AML-193 (cell line): ENCODE measurements at places on chromosomes 11 and 22.

DNA sequence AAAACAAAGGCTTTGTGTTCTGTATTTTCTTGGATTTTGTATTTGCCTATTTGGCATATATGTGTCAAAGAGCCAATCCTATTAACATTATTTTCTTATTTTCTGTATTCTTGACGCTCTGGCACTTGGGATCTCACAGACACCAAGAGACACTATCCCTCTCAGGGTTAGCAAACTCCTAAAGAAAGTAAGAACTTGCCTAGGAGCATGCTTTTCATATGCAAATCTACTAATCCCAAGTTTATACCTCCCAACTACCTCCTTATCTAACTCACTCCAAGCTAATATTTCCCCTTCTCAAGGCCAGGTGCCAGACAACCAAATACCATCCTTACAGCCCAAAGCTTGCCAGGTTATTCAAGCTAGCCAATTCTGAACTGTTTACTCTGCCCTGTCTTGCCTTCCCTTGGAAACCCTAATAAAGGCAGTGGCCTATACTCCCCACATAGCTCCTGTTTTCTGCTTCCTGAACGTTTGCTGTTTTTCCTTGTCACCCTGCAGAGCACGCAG lies 455.4 kb upstream of the ANO3 start:
- DNase-seq, result no peak

DNA sequence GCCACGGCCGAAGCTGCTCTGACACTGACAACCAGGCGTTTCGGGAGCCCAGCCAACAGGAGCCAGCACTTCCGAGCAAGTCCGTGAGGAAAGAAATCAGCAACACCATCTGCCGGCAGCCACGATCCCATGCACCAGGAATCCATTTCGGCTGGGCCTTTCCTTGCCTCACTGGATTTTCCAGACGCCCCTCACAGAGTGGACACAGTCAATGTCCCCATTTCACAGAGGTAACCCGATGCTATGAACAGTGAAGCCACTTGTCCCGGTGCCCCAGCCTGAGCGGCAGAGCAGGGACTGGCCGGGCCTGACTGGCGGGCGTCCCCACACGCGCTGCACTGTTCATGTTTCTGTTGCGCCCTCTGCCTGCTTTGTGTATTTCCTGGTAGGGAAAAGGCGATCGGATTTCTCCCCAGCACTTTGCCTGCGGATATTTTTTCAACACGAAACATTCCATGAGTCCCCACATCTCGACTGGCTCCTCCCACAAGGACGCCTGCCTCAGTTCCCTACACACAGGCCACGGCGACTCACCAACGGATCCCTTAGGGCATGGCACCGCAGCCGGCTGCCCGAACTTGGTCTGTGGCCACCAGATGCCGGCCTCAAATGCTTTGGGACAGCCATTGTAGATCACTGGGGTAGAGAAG lies 55.3 kb downstream of the TRMU start:
- no peak for DNase-seq

GRCh38 chr11:70247710-70248072 lies 22.8 kb upstream of the PPFIA1 start:
- DNase-seq, result no peak

- no peak for DNase-seq
Observed at GRCh38 chr22:26161746-26162145, 7.5 kb upstream of the SEZ6L start.

- DNase-seq, result no peak
Observed at GRCh38 chr11:130001461-130002351, 929 bp downstream of the PRDM10 start.

DNA sequence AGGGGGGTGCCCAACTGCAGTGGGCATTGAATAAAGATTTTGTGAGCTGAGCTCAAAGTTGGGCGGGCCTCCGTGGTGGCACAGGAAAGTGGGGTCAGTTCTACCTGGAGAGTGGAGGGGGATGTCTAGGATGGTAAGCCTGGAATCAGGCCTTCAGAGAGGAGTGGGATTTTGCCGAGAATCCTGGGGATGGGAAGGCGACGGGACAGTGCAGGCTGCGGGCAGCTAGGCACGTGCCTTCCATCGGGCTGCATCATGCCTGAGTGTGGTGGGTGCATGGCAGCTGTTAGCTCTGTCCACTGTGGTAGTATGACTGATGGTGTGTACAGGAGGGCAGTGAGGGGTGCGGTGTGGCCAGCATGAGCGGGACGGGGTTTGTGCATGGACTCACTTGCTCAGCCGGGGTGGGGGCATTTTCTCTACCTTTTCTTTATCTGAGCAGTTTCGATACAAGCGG lies 3.6 kb downstream of the SHANK3 start:
- DNase-seq, result no peak

GRCh38 chr11:6452219-6452618 lies 11.4 kb upstream of the HPX start:
- DNase-seq, result no peak

DNA sequence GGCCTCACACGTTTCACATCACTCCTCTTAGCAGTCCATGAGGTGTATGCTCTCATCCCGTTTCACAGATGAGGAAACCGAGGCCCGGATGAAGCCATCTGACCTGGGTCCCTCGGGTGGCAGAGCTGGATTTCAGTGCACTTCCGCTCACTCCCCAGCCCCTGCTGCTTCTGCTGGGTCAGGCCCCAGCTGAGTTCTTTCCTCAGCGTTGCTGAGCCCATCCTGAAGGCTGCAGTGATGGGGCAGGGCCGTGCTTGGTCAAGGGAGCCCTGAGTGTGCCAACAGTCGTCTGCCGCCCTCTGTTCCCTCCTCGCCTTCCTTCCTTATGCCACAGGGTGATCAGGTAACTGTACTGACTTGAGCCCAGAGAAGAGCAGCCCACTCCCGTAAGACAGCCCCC lies 12.1 kb downstream of the TRMU start:
- DNase-seq, result no peak

- DNase-seq, result no peak
Observed at GRCh38 chr11:101397979-101398378, 185.8 kb downstream of the TRPC6 start.

- DNase-seq, result no peak
Observed at GRCh38 chr11:121329781-121330395, 37.3 kb downstream of the SC5D start.

GRCh38 chr11:123301013-123301591 lies 106.1 kb upstream of the CLMP start:
- peak; percentile 43 for DNase-seq

- no peak for DNase-seq
Observed at GRCh38 chr11:119367661-119368120, 13.8 kb downstream of the USP2 start.

- DNase-seq, result no peak
Observed at GRCh38 chr11:297051-297585, 2.2 kb downstream of the IFITM5 start.

DNA sequence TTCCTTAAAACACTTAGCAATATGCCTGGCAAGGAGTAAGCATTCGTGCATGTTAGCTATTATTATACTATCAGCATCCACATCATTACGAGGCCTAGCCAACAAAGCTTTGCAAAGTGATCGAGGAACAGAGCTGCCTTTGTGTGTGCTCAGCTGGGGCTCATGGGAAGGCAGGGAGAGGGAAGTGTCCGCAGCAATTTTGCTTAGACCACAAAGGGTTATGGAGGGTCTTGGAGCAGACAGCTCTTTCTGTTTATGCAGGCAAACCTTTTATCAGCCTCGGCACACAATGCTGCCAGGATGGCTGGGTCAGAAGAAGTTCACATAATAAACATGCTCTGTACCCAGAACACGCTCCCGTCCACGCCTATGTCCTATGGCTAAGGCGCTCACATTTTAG lies 10.9 kb upstream of the DKK3 start:
- no peak for DNase-seq

- DNase-seq, result peak; percentile 0
Observed at GRCh38 chr11:42974510-42975179, 337.2 kb upstream of the API5 start.

- DNase-seq, result no peak
Observed at GRCh38 chr11:64095949-64096348, 60.2 kb downstream of the FLRT1 start.

GRCh38 chr11:119983816-119984215 lies 154.1 kb downstream of the TRIM29 start:
- no peak for DNase-seq

- DNase-seq, result no peak
Observed at GRCh38 chr11:45073685-45074141, 72.7 kb upstream of the PRDM11 start.

GRCh38 chr22:23888615-23889401 lies 5.4 kb upstream of the MIF start:
- peak; percentile 2 for DNase-seq

GRCh38 chr22:39281126-39281525 lies 36.3 kb upstream of the PDGFB start:
- no peak for DNase-seq
